Lung (tissue), 17 donors: ENCODE measurements at places on chromosomes 5 and 9.

GRCh38 chr5:136677217-136677616 is 311.9 kb upstream of the TRPC7 start:
- DNase-seq, result no peak

DNA sequence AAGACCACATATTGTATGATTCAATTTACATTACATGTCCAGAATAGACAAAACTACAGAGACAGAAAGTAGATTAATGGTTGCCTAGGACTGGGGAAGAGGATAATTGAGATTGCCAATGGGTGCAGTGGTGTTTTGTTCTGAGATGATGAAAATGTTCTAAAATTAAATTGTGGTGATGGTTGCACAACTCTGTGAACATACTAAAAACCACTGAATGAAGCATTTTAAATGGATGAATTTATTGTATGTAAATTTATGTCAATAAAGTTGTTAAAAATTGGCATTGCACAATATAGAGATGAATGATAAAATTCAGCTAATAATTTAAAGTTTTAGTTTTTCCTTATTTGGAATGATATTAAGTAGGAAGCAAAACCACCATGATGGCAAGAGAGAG is 109.5 kb upstream of the NR4A3 start:
- DNase-seq, result no peak

GRCh38 chr5:20114526-20114925 is 126.5 kb upstream of the CDH18 start:
- no peak for DNase-seq

DNA sequence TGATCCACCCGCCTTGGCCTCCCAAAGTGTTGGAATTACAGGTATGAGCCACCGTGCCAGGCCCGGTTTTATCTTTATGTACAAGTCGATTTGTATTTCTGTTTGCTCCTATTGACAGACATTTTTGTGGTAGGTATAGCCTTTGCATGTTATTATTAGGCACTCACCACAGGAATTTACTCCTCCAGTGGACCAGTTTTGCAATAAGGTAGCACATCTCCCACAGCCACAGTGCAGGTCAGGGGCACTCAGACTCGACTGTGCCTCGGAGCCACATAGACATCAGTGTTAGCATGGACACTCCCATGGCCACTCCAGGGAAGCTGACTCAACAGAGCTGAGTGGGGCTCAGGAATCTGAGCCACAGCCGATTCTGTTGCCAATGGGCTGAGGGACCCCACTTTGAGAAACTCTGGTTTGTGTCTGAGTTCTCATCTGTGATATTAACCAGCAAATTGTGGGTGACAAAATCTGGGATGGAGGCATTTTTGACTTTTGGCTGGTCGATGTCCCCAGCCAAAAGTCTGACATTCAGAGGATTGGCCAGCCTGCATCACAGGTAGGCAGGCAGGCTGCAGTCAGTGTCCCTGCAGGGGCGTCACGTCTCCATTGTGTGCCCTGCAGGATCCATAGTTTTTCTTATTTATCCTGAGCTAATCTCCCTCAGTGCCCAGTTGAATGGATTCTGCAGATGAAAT is 15.0 kb upstream of the SHB start:
- DNase-seq, result no peak

GRCh38 chr5:81778642-81779041 is 27.7 kb upstream of the SSBP2 start:
- no peak for DNase-seq

GRCh38 chr9:36632892-36633291 is 60.2 kb downstream of the MELK start:
- DNase-seq, result no peak

- no peak for DNase-seq
These were observed 56.3 kb downstream of the SLF1 start for GRCh38 chr5:94674490-94675382.

DNA sequence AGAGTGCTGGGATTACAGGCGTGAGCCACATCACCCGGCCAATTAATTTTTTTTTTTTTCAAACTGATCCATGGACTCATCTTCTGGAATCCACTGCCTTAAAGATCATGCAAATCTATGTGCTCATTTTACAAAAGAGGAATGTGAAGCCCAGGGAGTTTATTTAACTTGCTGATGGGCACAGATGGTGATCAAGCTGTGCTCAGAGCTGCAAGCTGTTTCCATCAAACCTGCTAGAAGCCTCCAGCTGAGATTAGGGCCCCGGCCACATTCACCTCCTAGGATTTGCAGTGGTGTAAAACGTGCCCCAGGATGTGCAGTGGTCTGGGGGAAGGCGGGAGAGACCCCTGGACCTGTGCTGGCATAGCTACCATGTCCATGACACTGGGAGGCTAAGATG is 56.1 kb upstream of the TUT7 start:
- no peak for DNase-seq

DNA sequence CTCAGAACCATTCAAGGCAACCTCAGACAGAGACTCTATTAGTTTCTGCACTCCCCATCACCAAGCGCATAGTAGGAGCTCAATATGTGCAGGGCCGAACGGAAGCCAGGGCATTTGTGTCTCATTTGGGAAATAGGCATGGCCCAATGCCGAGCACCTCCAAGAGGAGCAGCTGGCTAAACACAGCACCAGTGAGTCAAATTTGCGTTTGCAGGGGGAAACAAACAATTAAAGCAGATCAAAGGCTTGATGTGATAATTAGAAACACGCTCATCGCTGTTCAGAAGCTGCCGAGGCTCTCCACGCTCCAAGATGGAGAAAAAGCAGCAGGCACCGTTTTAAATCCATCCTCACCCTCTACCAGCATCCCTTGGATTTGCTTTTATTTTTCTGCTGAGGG is 225.3 kb downstream of the AGTPBP1 start:
- no peak for DNase-seq

DNA sequence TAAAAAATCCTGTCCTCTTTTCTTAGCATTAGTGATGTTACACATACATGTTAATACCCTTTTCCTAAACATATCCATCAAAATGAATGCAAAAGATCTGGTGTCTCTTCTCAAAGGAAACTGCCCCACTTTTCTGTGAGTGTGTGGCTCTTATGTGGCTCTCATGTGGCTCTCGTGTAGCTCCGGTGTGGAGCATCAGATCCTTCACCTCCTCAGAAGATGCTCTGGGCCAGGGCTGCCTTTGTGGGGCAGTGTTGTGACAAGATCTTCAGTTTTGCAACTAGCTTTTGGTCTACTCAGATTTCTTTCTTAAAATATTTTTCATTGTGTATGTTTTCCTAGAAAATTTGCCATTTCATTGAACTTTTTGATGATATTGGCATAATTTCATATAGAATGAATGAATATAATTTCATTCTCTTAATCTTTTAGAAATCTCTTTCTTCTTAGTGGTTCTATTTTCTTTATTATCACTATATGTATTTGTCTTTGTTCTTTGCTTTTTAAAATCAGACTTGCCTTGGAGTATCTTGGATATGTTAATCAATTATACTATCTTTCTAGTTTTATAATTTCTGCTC is 19.4 kb downstream of the GARNL3 start:
- DNase-seq, result no peak

- DNase-seq, result peak; percentile 6
These were observed 53.0 kb downstream of the GADD45G start for GRCh38 chr9:89657765-89658164.

GRCh38 chr9:94630833-94631232 is 8.5 kb downstream of the FBP1 start:
- DNase-seq, result peak; percentile 78

DNA sequence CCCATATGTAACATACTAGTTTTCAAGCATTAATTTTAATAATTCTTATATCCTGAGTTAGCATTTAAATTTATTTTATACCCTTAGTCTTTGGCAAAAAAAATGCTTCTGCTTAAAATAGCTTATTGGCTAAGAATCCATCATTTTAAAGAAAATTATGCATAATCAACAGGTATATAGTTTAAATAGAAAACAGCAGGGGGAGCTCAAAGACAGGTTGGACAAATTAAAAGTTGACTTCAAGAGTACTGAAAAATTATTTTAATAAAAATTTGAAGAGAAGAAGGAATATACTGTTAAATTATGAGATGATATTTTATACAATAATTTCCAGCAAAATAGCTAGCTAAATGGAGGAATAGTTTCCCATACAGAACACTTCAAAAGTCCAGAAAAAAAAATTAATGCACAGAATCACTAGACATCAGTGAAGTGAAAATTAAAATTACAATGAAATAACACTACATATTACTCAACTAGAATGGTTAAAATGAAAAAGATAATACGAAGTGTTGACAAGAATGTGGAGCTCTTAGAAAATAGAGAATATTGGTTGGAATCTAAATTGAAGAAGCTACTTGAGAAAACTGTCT is 387.1 kb downstream of the PDE4D start:
- DNase-seq, result peak; percentile 42

- no peak for DNase-seq
These were observed 381.5 kb upstream of the KLF4 start for GRCh38 chr9:107870927-107871680.

DNA sequence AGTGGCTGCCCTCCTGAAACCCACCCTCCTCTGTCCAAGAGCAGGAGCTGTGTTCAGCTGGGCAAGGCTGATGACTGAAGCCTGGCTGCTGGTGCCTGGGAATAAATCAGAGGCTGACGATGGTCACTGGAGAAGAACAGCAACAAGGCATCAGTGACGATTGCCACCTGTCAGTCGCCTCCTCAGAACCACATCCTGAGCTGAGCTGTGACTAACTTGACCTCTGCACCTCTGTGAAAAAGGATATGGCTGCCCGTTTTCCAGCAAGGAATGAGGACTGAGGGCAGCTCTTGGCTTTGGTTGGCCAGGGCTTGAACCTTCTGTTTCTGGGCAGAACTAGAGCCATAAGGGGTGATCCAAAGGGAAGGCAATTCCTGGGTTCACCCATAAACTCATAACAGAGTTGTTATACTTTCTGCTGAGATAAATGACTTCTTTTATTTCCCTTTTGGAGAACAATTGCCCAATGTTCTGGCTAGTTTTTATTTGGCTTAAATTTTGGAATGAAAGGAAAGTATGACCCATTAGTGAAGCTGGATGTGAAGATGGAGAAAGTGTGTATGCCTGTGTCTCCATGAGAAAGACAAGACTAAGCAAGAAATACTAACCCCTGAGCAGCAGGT is 40.1 kb downstream of the TRIP13 start:
- DNase-seq, result peak; percentile 69

DNA sequence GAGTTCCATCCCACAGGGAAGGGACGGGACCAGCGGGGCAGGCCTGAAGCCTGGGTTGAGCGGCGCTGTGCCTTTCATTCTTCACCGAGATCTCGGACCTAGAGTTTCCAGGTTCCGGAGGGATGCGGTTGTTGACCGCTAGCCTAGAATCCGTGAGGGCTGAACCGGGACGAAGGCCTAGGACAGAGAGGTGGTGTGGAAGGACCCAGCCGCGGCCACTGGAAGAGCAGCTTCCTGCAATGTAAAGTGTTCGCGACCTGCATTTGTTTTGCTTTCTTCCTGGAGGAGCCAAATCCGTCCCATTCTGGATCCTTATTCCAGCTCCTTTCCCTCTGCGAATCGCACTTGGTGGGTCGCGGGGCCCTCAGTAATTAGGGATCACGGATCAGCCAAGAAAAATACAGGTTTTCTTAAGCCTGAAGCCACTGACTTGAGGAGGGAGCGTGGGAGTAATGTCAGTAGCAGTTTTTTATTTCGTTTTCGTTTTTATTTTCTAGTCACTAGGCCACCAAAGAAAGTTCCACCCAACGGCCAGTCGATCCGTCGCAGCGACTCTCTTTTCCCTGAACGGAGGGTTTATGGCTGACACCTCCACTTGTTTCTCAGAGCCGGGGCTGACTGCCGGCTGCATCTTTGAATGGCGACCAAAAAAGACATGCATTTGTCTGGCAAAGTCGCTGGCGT is 48.6 kb downstream of the ANXA2R start:
- DNase-seq, result no peak

- peak; percentile 50 for DNase-seq
These were observed 36.3 kb upstream of the KCNN2 start for GRCh38 chr5:114325541-114325940.

GRCh38 chr5:378301-378891 is 56.9 kb downstream of the AHRR start:
- no peak for DNase-seq

- DNase-seq, result peak; percentile 17
These were observed 4.8 kb downstream of the MCIDAS start for GRCh38 chr5:55222092-55222984.

DNA sequence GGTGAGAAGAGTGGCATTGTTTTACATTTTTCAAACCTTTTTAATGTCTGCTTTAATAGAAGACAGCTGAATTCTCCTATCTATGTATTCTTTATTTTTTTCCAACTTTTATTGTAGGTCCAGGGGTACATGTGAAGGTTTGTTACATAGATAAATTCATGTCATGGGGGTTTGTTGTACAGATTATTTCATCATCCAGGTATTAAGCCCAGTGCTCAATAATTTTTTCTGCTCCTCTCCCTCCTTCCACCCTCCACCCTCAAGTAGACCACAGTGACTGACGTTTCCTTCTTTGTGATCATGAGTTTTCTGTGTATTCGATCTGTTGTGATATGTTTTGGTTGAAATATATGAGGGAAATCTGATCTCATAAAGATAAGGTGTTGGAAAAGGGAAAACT is 1.7 kb upstream of the SREK1 start:
- DNase-seq, result no peak

DNA sequence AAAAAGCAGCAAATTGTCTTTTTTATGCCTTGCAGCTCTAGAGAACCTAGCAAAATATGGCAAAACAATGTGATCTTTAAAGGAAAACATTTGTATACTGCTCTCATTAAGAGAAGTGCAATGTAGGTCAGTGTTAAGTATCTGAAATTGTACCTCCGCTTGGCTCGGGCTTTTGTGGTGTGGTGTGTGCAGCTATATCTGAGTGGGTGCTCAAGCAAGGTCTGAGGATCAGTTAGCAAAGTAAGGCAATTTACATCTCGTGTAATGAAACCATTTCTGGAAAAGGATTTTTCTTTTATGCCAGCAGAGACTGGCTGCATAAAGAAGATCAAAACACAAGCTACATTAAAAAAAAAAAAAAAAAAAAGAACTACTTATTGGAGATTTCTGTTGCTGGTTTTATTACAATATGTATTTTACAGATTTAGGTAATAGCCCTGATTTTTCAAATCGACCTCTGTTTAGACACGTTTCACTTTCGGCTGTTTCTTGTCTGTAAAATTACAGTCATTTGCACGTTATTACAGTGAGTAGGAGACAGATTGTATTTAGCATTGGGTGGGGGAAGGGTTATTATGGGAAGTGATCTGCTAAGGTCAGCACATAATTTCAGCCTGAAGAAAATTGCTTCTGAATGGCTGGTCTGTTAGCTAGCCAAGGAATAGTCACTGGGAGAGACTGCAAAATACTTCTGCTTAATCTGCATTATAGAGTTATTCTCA is 7.9 kb upstream of the ZNF608 start:
- DNase-seq, result peak; percentile 84

DNA sequence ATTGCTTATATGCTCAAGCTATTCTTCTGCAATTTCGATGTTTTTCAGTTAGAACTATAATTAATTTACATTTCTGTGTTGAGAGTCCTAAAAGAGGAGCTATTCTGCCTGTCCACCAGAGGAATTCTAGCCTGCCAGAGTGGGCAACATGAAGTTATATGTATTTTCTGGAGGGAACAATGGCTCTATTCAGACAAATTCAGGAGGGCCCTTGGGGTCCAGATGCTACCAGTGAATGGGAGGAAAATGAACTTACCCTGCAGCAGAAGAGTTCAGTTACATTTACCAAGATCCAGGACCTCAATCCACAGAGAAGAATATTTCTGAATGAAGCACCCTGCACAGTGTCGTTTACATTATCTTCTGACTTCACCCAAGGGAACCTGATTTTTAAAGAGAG is 80.7 kb downstream of the ITGA1 start:
- no peak for DNase-seq
